NCI-H1436 treated with DMSO at 0.1 percent for 48 hours (cell line): ENCODE measurements at places on chromosomes 6 and 20.

GRCh38 chr20:31430568-31431115 is 9.8 kb upstream of the DEFB123 start:
- DNase-seq, result no peak

- DNase-seq, result no peak
These were observed 239.2 kb upstream of the FKBP1C start for GRCh38 chr6:62971976-62972658.

GRCh38 chr6:102038964-102039363 is 645.5 kb downstream of the GRIK2 start:
- DNase-seq, result no peak

DNA sequence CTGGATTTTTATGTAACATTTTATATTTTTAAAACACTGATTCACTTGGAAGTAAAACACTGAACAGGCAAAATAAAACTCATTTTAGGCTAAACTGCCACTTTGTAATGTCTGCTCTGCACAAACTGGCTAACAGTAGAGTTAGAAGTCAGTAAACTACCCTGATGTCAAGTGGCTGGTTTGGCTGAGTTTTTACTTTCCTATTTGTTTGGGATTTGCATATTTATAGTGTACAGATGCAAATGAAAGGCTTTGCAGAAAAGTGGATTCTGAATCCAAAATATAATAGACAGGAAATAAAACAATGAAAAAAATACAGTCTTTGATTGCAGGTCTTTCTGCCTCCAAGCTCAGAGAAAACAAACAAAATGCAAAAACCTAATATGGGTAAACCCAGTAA is 213.1 kb downstream of the CDH26 start:
- no peak for DNase-seq

DNA sequence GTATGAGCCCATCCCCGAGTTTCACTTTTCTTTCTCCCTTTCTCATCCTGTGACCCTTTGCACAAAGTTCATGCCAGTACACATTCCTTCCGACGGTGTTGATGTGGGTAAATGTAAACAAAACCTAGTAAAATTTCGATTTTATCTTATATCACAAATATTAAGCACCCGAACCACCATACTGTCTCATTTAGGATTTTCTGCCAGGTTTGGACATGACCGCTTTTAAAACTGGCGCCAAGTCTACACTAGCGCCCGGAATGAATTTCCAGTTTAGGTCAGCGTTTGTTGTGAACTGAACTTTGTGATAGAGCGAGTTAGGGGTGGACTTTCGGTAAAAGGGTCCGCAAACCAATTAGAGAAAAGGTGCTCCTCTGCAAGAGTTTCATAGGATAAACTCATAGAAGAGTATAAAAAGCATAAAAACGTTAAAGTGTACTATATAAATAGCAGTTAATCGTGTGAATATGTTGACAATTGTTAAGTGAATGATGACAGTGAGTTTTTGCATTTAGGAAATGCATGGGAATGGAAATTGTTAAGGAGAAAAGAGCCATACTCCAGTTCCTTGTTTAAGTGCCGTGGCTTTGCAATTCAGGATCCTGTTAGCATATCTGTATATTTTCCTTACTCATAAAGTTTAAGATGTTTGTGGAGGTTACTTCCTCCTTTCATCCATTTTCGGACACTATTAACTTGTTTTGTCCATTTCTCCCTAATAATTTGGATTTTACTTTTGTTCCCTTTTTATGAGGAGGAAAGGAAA is 937 bp downstream of the AKAP7 start:
- DNase-seq, result no peak

GRCh38 chr6:42320762-42321161 is 103.1 kb upstream of the MRPS10 start:
- DNase-seq, result no peak

- no peak for DNase-seq
These were observed 9.9 kb upstream of the UST start for GRCh38 chr6:148736774-148737412.

DNA sequence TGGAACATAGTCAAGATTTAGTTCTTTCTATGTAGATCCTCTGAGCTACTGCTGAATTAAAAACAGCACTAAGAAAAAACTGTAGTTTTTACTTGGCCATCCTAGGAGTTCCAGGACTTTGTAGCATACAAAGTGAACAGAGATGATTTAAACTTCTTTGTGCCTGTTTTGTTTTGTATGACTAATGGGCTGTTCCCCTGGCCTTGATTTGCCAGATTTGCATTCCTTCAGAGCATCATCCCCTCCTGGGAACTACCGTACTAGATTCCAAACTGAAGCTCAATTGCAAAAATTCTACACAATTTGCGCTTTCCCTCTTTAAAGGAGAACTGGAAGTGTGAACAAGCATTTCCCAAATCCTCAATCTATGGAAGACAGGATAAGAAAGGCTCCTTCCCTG is 23.1 kb downstream of the ACOT13 start:
- DNase-seq, result no peak

DNA sequence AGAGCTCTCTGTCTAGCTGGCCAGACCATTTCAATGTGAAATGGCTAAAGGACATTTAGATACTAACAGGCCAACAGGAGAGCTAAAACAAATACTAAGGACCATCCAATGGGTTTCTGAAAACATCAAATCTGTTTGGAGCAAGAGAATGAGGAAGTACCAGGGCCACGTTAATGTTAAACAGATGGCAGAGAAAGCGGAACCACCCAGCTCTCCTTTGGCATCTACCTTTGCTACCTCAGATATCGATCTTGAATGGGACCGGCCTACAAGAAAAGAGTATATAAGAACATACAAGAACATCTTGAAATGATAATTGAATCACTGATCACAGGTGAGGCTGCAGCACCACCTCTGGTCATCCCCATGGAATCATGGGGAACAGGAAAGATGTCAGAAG is 31.8 kb downstream of the KCNK5 start:
- DNase-seq, result no peak

GRCh38 chr6:110509617-110510241 is 33.3 kb upstream of the SLC22A16 start:
- DNase-seq, result no peak

DNA sequence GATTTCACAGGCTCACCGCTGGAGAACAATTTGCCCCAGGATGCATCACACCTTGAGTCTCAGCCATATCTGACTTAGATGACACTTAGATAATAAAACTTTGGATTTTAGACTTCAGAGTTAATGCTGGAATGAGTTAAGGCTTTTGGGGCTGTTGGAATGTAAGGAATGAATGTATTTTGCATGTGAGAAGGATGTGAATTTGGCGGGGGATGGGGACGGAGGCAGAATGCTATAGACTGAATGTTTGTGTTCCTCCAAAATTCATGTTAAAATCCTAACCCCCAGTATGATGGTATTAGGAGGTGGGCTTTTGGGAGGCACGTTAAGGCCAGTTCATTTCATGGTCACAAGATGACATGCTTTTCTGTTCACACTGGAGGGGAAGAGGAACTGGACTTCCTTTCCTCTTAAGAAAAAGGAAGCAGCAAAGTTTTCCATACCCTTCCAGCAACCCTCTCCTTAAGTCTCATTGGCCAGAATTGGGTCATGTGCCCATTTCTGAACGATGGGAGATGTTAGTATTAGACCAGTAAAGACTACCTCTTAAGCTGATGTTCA is 5.8 kb upstream of the SRXN1 start:
- DNase-seq, result no peak

- no peak for DNase-seq
These were observed 69.3 kb upstream of the SYNJ2 start for GRCh38 chr6:157912326-157912725.

DNA sequence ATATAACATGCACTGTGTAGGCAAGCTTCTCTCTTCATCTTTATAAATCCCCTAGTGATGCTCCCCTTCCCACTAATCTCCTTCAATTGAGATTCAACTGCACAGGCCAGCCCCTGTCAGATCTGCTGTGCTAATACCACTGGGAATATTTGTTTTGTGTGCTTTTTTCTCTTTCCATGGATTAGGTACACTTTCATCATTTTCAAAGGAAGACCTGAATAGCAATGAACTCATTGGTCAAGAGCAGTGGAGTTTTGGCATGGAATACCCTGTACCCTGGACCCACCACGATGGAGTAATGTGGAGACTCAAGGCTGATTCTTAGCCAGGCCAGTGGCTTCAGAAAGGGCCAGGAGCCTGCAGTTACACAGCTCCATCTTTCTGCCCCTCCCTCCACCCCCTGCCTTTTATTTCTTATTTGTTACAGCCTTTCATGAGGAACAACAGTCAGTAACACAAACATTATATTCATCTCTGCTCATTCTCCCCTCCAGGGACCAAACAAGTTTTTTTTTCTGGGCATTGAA is 75.4 kb upstream of the KCNG1 start:
- DNase-seq, result no peak

- DNase-seq, result no peak
These were observed 65.9 kb upstream of the DDR1 start for GRCh38 chr6:30818391-30818841.
